ENCODE measurements at places on chromosomes 5 and 9.

DNA sequence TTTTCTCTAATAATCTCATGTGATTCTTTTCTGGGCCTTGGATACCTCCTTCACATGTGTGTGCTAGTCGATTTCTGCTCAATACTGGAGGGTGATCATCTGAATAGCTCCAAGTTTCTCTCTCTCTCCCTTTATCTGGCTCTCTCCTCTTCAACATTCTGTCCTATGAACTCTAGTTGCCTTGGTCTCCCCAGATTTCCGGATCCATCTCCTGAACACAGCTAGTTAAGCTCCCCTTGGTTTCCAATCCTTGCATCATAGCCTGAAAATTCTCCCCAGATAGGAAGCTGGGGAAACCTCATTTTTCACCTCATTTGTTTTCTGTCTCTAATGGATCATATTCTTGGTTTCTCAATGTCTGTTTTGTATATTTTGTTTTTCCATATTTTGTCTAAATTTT is 832.3 kb downstream of the MTRR start:
- DNase-seq = no peak

GRCh38 chr5:77398896-77399295 is 93.2 kb downstream of the WDR41 start:
- DNase-seq = no peak

GRCh38 chr5:78677777-78678668 is 29.5 kb upstream of the LHFPL2 start:
- DNase-seq = peak; percentile 20

DNA sequence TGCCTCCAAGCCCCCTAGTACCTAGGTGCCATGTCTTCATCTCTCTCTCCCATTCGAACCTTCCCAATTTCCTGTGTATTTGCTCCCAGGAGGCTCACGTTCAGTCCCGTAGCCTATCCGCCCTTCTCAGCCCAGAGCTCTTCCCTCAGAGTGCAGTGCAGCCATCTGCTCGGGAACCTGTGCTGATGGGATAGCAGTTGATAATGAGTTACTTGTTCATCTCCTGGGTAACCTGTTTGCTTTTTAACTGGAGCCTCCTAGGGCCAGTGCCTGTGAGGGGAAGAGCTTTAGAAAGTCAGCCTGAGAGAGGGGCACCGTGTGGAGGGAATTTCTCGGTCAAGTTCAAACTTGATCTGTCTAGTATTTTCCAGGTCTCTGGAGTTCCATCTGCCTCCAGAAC is 229.8 kb upstream of the IL12B start:
- DNase-seq = no peak

DNA sequence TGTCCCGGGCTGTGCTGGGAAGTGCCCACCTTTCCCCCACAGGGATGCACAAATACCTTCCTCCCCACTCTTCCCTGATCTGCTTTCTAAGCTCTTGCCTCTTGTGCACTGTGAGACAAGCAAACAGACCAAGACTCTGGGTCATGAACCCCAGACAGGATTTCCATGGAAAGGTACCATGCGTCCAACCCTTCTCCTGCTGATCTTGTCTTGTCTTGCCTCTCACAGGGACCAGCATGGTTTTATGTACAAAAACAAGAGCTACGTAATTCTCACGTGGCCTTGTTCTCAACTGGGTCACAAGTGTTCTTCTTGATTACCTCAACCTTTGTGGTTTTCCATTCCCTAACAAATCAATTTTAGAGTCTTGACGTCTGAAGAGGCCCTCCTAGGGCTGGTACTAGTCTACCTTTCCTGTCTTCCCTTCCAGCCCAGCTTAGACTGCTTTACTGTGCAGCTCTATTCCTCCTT is 176.5 kb upstream of the MAP3K1 start:
- no peak for DNase-seq

DNA sequence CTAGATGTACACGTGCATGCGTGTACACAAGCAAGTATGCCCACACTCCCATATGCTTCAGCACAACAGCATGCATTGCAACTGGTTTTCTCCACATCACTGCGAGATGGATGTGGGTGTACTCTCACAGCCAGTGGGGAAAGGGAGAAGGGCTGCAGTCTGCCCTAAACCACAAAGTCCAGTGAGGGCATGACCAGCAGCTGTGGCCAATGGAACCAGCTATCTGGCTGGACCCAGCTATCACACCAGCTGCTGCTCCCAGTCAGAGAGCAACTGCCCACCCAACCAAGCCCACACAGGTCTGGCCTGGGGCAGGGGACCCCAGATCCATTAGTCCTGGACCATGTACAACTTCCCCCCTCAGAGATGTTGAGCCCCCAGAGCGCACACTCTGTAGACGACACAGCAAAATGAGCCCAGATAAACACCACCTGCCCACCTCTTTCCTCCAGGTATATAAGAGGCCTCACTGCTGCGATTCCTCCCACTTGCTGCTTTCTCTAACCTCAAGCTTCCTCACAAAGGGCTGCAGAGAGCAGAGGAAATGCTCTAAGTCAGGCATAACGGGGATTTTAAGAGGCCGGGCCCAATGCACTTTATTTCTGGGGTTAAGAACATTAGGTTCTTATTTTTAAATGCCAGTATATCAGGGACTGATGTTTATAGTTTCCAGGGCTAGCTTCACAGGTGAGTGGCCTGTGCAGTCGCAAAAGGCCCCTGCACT is 39.0 kb downstream of the SHB start:
- no peak for DNase-seq

DNA sequence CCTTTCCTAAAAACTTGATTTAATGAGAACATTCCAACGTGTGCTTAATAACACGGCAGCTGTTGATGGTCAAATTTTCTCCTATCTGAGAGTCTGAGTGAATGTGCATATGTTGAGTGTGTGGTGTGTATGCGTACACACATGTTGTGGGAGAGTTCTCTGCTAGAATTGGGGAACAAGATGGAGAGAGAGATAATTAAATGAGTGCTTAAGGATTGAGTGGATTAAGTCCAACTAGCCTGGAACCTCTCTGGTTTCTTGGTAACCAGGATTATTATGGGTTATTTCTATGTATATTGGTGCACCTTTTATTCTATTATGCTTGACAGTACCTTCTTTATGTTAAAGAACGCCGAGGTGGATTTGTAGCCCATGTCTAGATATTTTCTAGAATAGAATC is 36.4 kb upstream of the TNFAIP8 start:
- no peak for DNase-seq

GRCh38 chr9:134127616-134128015 is 8.3 kb upstream of the WDR5 start:
- DNase-seq = no peak

DNA sequence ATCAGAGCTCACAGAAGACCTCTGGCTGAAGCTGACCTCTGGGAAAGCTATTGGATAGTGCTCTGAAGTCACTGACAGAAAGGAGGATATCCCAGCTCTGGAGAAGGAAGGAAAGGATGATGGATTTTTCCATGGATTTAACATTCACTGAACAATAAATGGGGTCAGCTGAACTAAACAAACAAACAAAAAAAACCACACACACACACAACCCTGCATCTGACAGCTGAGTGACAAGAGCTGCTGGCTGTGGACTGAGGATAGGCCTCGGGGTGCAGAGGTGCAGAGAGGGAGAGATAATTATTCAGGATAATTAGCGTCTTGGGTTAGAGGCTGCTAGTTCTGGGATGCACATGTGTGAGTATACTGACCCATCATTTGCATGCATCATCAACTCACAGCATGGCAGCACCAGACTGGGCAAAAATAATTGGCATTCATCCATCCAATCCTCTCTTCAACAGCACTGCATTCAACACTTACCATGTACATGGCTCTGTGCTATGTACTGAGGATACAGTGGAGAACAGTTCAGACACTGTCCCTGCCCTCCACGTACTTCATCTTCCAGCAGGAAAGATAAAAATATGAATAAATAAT is 131.4 kb upstream of the TRIM32 start:
- DNase-seq = no peak

GRCh38 chr9:115543511-115543910 is 425.6 kb upstream of the TNC start:
- no peak for DNase-seq

DNA sequence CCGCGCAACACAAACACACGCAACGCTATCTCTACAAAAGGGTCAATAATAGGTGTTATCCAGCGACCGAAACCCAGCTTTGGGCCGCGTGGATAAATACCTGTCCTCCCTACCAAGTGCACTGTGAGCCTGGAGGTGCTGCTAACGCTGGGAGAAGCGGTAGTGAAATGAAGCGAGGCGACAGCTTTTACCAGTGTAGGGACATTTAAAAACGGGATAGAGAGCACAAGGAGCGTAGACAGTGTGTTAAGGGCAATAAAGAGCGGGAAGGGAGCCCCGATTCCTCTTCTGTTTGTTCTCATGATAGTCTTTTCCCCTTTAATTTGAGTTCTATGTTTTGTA is 421 bp upstream of the DEPDC1B start:
- no peak for DNase-seq

GRCh38 chr5:155898284-155898683 is 428.7 kb upstream of the SGCD start:
- no peak for DNase-seq

DNA sequence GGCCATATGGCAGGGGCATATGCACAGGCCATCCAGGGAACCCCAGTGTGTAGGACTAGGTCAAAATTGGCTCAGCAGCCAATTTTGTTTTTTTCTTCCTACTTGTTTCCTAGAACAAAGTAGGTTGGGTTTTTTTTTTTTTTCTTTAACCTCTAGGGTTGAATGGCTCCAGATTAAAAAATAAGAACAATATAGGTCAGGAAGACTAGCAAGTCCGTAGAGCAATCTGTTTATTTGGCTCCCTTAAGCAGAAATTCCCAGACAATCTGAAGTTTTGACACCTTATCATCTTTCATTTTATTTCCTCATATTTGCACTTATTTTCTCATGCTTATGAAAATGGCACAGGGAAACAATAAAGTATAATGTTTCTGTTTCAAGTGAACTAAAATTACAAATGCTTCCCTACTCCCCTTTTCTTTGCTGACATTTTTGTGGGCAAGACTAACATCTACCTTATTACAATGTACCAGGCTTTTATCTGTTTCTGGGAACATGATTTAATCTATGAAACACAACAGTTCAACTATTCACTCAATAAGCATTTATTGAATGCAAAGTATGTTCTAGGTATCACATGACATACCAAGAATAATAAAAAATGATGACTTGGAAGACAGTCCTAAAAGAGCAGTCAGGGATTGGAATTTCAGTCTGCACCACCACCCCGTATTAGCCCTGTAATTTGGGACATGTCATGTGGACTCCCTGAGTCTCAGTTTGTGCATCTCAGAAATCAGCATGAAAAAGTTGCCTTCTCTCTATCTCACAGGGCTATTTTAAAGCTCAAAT is 30.5 kb downstream of the TLR4 start:
- DNase-seq = no peak

DNA sequence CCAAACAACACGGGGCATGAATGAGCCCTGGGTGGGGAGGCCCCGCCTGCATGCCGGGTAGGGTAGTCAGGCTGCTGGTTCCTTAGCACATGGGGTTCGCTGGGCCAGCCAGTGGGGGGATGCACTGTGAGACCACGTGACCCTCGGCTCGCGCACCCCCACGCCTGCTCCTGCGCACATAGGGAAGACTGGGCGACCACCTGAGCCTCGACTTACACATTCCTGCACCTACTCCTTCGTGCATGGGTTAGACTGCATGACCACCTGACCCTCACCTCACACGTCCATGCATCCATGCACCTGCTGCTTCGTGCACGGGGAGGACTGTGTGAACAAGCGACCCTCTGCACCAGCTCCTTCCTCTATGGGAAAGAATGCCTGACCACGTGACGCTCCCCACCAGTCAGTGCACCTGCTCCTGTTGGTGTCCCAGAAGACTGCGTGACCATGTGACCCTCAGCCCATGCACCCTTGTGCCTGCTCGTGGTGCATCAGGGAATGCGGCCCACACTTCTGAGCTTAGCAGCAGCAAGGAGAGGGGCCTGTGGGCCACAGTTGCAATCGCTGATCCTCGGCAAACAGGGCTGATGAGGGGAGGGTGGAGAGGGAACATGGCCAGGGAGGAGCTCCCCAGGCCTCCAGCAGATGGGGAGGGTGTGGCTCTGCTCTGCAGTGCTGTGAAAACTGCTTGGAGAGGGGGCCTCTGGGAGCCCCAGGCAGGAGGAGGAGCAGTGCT is 18.1 kb downstream of the LPCAT1 start:
- DNase-seq = no peak

- DNase-seq = peak; percentile 41
Measured at GRCh38 chr5:14143841-14144585, 871 bp downstream of the TRIO start.
